NCI-H2081 (cell line): ENCODE measurements at places on chromosomes 6 and 20.

- no peak for DNase-seq
These were observed 87.8 kb downstream of the SLC16A10 start for GRCh38 chr6:111175109-111175508.

GRCh38 chr6:37477191-37477590 lies 22.5 kb downstream of the CCDC167 start:
- DNase-seq, result no peak

DNA sequence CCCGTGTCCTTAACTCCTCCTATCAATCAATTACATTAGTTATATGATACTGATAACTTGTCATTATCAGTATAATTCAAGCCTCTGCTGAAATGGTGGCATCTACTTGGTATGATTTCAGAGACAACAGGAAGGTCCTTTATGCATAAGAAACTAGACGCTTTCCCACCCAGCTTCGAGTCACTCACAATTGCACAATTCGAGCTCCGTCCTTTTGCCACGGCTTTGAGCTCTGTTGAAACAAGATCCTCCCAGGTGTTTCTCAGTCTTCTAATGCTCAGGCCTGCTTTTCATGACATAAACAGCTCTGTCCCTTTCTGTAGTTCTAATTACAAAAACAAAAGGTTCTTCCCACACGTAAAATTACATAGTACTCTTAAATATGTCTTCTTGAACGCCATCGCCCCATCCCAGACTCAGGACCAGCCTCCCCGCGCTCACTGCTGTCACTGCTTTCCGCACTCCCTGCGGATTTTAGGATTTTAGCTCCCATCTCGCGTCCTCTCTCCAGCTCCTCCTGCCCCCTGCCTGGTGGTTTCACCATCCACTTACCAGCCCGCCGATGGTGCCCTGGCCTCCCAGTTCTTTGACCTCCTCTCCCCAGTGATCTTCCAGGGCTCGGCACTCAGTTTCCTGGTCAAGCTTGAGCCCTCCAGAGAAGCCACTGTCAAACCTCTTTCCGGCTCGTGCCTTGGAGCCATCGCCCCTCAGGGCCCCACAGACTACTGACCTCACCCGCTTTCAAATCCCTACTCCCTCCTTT lies 23.2 kb upstream of the PNPLA1 start:
- no peak for DNase-seq

DNA sequence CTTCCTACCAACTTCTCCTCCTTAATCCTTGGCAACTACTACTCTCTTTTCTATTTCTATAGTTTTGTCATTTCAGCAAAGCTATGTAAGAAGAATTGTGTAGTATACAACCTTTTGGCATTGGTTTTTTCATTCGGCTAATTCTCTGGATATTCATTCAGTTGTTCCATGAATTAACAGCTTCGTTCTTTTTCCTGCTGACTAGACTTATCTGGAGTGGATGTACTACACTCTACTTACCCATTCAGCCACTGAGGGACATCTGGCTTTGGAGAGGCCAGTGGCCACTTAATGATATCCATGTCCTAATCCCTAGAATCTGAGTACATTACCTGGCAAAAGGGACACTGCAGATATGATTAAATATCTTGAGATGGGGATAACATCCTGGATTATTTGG lies 623.9 kb downstream of the DOK5 start:
- no peak for DNase-seq

DNA sequence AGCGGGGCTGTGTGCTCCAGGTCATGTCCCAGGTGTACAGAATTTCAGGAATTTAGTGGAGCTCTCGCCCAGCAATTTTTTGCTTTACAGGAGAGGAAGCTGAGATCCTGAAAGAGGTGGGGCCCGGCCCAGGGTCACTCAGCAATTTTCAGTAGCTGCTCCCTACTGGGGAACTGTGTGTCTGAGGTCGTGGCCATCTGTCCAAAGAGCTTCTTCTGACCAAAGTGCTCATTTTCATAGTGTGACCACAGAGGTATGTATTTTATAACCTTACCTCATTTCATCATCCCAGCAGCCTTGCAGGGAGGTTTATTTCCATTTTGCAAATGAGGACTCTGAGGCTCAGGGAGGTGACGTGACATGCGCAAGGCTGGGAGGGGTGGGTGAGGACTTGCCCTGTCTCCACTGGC lies 46.3 kb downstream of the FAM209B start:
- DNase-seq, result no peak

DNA sequence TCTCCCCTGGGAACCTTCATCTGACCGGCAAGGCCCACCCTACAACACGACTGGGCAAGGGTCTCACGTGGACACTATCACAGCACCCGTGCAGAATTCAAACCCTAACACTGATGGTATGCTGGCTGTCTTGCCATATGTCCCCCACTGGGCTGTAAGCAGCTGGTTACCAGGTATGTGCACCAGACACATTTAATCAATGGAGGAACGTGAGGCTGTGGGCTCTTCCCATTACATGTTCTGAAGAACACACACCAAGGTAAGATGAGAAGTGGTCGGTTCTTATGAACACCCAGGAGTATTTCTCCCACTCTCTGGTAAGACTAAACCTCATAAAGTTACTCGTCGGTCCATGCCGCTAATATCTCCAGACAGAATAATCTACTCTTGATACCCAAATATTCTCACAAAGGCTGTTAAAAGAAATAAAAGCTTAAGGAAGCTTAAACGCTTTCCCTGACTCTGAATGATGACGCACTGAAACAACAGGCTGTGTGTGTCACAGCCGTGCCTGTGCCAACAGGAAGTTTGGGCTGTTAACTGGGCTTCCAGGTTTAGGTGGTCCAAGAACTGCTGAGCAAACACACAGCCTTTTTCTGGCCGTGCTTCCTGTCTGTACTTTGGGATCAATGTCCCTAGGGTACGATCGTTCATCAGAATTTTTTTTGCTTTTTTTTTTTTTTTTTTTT lies 75.3 kb downstream of the SLC23A2 start:
- DNase-seq, result peak; percentile 62

DNA sequence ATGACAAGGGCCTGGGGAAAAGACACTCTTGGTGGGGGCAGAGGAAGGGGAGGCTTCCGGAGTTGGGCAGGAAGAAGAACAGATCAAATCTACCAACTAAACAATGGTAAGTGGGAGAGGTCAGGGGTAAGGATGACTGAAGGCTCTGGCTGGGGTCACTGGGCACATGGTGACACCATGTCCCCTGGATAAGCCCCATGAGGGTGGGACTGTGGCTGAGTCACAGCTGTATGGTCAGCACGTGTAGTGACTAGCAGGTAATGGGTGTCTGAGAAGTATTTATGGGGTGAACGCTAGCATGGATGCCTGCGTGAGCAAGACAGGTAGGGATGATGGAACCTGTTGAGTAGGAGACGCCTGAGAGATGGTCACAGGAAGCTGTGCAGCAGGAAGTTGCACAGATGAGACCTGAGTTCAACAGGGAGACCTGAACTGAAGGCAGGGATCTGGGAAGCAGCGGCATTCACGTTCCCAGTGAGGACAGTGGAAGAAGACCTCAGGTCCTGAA lies 64.5 kb upstream of the SNX9 start:
- no peak for DNase-seq

- no peak for DNase-seq
These were observed 1.4 kb downstream of the AKIRIN2 start for GRCh38 chr6:87700397-87701343.
